ENCODE measurements at places on chromosomes 4 and X. TPM values are rescaled to one million over a fixed set of nuclear protein-coding genes. Genes with fewer than 3 reads are reported as not detected.

GRCh38 chr4:184826691-184827270 is 1.0 kb upstream of the ACSL1 start:
- H3K27me3 ChIP-seq: no peaks in the 10 kb centered on the region
- DNase-seq: no peak
- H3K27ac ChIP-seq: peak overlapping the region; percentile 94
- peak overlapping the region; percentile 60 for H3K4me3 ChIP-seq

DNA sequence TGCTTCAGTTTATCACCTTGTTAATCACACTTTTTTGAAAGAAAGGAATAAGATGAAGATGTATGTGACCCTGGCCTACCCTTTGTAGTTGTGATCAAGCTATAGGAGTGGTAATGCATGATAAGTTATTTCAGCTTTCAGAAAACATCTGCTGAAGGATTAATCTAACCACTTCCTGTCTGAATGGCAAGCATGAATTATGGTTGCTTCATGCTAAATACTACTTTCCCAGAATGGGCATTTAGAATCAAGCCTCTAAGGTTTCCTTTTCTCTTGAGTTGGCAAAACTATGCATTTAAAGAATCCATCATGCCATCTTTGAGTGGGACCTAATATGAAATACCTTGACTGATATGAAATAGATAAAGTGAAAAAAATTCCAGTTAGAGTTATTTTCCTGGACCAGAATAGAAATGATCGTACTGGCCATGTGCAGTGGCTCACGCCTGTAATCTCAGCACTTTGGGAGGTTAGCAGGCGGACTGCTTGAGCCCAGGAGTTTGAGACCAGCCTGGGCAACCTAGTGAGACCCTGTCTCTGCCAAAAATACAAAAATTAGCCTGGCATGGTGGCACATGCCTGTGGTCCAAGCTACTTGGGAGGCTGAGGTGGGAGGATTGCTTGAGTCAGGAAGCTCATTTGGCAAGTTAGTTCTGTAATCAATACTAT is 59.1 kb downstream of the ANXA3 start:
- H3K4me1 ChIP-seq: no peaks in the 10 kb centered on the region
- DNase-seq: no peak
- no peak overlapping the region for H3K27ac ChIP-seq
- H3K4me3 ChIP-seq: no peak overlapping the region
- H3K36me3 ChIP-seq: no peaks in the 10 kb centered on the region

- no peaks in the 10 kb centered on the region for H3K27me3 ChIP-seq
- no peak overlapping the region for H3K4me3 ChIP-seq
- no peak for DNase-seq
Measured at GRCh38 chr4:38832206-38832605, 24.4 kb downstream of the TLR6 start.

- no peaks in the 10 kb centered on the region for H3K36me3 ChIP-seq
- H3K4me1 ChIP-seq: peaks cover 5% of the 10 kb centered on the region
- H3K27ac ChIP-seq: no peak overlapping the region
Measured at GRCh38 chr4:26122690-26123089, 198.1 kb upstream of the RBPJ start.

DNA sequence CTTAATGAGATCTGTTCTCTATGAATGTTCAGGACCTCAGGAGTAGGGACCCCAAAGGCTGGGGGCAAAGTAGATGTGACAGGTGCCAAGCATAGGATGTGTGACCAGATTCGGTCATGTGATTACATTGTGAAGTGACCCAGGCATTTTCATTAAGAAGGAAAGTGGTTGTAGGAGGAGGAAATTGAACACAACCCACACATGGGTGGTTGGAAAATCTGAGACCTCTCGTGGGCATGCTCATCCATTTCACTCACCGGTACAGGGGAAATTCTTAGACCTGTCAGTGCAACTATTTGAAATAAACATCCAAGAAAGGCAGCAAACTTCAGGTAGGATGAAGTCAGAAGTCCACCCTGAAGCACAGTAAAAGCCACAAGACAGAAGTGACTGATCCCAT is 43.5 kb upstream of the CD99 start:
- no peaks in the 10 kb centered on the region for H3K36me3 ChIP-seq
- no peaks in the 10 kb centered on the region for H3K27me3 ChIP-seq
- no peak for DNase-seq
- H3K4me1 ChIP-seq: no peaks in the 10 kb centered on the region

- no peak overlapping the region for H3K4me3 ChIP-seq
- no peaks in the 10 kb centered on the region for H3K36me3 ChIP-seq
- no peak for DNase-seq
- no peaks in the 10 kb centered on the region for H3K27me3 ChIP-seq
- H3K4me1 ChIP-seq: no peaks in the 10 kb centered on the region
Measured at GRCh38 chr4:171538601-171539100, 274.6 kb upstream of the GALNTL6 start.

DNA sequence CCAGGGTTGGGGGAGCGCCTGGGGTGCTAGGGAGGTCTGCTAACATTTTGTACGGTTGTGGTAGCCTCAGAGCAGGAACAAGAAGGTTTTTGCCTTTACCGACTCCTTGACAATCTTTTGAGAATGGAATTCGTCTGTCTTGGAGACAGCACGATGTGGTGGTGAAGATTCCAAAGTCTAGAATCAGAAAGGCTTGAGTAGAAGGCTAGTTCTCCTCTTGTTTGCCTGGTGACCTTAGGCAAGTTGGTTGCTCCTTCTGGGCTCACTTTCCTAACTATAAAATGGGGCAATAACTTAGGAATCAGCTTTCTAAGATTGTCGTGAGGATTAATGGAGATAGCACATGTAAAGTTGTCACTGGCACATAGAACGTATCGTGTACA is 741 bp downstream of the FAM47E start:
- no peak overlapping the region for H3K27ac ChIP-seq
- no peaks in the 10 kb centered on the region for H3K27me3 ChIP-seq
- peak overlapping the region; percentile 52 for H3K4me3 ChIP-seq
- DNase-seq: no peak
- no peaks in the 10 kb centered on the region for H3K36me3 ChIP-seq

- H3K27ac ChIP-seq: no peak overlapping the region
- H3K36me3 ChIP-seq: no peaks in the 10 kb centered on the region
- no peak for DNase-seq
- no peak overlapping the region for H3K4me3 ChIP-seq
- no peaks in the 10 kb centered on the region for H3K4me1 ChIP-seq
Measured at GRCh38 chr4:11565899-11566298, 137.2 kb upstream of the HS3ST1 start.

GRCh38 chr4:48578132-48578968 is 88.3 kb downstream of the ZAR1 start:
- no peaks in the 10 kb centered on the region for H3K4me1 ChIP-seq
- H3K27me3 ChIP-seq: no peaks in the 10 kb centered on the region
- H3K27ac ChIP-seq: no peak overlapping the region
- no peak for DNase-seq
- H3K4me3 ChIP-seq: no peak overlapping the region

- H3K27me3 ChIP-seq: no peaks in the 10 kb centered on the region
- H3K4me3 ChIP-seq: no peak overlapping the region
- no peaks in the 10 kb centered on the region for H3K36me3 ChIP-seq
Measured at GRCh38 chrX:100089724-100090123, 320.3 kb downstream of the PCDH19 start.

DNA sequence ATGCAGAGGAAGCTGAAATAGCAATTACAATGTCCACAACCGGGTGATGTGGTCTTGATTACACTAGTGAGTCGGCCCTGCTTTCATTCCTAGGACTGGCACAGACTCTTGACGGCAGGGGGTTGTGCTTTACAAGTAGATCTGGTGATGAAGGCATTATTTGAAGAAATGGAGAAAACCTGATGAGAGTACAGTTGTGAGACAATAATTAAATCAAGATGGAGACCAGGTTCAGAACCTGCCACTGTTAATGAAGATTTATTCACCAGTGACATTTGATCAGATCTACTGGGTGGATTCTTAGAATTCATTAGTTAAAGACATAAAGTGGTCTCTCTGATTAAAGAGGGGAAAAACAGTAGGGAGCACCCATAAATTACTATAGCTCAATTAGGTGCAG is 747.2 kb downstream of the STPG2 start:
- H3K4me3 ChIP-seq: no peak overlapping the region
- H3K27me3 ChIP-seq: no peaks in the 10 kb centered on the region
- no peaks in the 10 kb centered on the region for H3K36me3 ChIP-seq
- H3K4me1 ChIP-seq: no peaks in the 10 kb centered on the region

- DNase-seq: no peak
- H3K27me3 ChIP-seq: no peaks in the 10 kb centered on the region
- no peaks in the 10 kb centered on the region for H3K4me1 ChIP-seq
Measured at GRCh38 chr4:75662626-75663025, 10.6 kb downstream of the G3BP2 start.

DNA sequence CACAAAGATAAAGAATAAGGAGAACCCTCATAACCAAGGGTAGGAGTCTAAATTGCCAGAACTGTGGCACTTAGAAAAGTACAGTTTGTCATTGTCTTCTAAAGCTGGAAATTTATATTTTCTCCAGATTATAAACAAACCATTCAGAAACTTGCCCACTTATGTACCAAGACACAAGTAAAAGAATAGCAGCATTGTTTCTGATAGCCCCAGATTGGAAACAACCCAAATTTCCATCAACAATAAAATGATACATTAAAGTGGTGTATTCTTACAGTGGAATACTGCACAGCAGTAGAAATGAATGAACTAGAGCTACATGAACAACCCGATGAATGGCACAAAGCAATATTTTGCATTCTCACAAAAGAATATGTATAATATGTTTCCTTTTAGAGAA is 63.1 kb upstream of the PDHA1 start:
- H3K4me3 ChIP-seq: no peak overlapping the region
- no peaks in the 10 kb centered on the region for H3K27me3 ChIP-seq
- H3K36me3 ChIP-seq: no peaks in the 10 kb centered on the region
- no peaks in the 10 kb centered on the region for H3K4me1 ChIP-seq
- no peak overlapping the region for H3K27ac ChIP-seq

- H3K4me3 ChIP-seq: no peak overlapping the region
- no peak for DNase-seq
- H3K27ac ChIP-seq: no peak overlapping the region
- peaks cover 12% of the 10 kb centered on the region for H3K4me1 ChIP-seq
- no peaks in the 10 kb centered on the region for H3K27me3 ChIP-seq
- no peaks in the 10 kb centered on the region for H3K36me3 ChIP-seq
Measured at GRCh38 chr4:139900964-139901376, 235.4 kb downstream of the MGST2 start.

GRCh38 chr4:143071351-143071750 is 113.4 kb upstream of the USP38 start:
- no peaks in the 10 kb centered on the region for H3K4me1 ChIP-seq
- DNase-seq: no peak
- H3K4me3 ChIP-seq: no peak overlapping the region
- H3K36me3 ChIP-seq: no peaks in the 10 kb centered on the region
- H3K27me3 ChIP-seq: no peaks in the 10 kb centered on the region
- H3K27ac ChIP-seq: no peak overlapping the region

GRCh38 chr4:186424745-186425144 is 130.6 kb downstream of the MTNR1A start:
- no peaks in the 10 kb centered on the region for H3K36me3 ChIP-seq
- no peak overlapping the region for H3K4me3 ChIP-seq
- no peak for DNase-seq
- no peak overlapping the region for H3K27ac ChIP-seq
- no peaks in the 10 kb centered on the region for H3K27me3 ChIP-seq
- H3K4me1 ChIP-seq: no peaks in the 10 kb centered on the region

- H3K27me3 ChIP-seq: no peaks in the 10 kb centered on the region
- H3K27ac ChIP-seq: no peak overlapping the region
- no peak for DNase-seq
- no peaks in the 10 kb centered on the region for H3K4me1 ChIP-seq
- no peak overlapping the region for H3K4me3 ChIP-seq
Measured at GRCh38 chr4:54041100-54041499, 23.3 kb downstream of the CHIC2 start.

GRCh38 chr4:113293043-113293560 is 243.6 kb downstream of the ANK2 start:
- no peaks in the 10 kb centered on the region for H3K27me3 ChIP-seq
- H3K4me3 ChIP-seq: no peak overlapping the region
- DNase-seq: no peak
- no peaks in the 10 kb centered on the region for H3K4me1 ChIP-seq
- H3K27ac ChIP-seq: no peak overlapping the region

DNA sequence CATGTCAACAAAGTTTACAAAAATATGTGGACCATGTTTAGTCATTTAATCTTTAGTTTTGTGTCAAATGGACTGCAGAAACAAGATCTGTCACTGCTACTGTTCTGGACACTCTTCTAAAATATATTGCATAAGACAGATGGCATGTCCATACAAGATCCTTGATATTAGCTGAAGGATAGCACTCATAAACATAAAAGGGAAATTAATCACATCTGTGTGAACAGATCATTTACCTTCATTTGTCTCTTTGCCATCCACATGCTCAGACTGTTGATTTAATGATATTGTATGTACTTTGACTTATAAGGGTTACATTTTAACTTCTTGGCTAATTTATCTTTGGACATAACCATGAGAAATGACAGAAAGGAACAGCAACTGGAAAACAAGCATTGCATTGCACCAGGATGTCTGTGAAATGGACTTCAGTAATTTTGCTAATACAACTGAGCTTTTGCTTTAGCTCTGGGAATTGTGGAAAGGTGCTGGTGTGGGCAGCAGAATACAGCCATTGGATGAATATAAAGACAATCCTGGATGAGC is at the start of gene UGT2B7:
Gene UGT2B7 (plus strand): TSS at position 364 of the 546 bp plus-strand sequence. CDS start 47 bp downstream, at position 411.
- H3K4me3 ChIP-seq: peak within 1 kb of the TSS; percentile 46
- no peaks in the 10 kb centered on the region for H3K27me3 ChIP-seq
- no peaks in the 10 kb centered on the region for H3K4me1 ChIP-seq

DNA sequence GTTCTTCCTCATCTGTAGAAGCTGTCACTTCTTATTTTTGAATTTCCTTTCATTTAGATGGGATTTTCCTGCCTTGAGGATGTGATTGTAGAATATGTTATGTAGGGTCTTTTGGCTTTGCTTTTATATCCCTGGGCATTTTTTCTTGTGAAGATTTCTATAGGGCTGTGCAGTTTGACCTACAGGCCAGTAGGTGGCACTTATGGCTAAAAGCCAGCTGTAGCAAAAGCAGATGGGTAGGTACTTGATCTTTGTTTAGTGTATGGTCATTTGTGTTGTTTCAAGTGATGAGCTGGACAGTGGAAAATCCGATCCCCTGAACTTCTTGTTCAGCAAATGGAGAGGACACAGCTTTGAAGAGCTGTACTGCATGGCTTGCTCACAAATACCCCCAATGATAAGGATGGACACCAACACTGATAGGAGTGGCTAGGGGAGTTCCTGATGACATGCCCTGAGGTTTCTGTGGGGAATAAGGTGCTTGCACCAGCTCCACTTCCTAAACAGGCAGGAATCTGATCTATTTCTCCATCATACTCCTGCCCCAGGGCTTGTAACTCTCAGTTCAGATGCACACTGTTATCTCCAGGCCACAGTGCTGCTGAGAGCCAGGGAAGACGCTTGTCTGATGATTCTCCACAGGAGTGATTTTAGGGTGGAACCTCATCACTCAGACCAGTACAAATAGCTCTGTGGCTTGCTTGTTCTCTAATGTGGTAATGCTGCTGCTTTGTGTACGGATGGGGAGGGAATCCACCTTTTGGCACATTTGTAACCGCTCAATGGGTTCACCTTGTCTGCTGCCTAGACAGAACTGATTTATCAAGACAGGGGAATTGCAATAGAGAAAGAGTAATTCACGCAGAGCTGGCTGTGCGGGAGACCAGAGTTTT is 417.1 kb upstream of the MAGEB16 start:
- DNase-seq: no peak
- no peak overlapping the region for H3K4me3 ChIP-seq
- H3K27me3 ChIP-seq: peaks cover 5% of the 10 kb centered on the region
- no peaks in the 10 kb centered on the region for H3K4me1 ChIP-seq
- no peaks in the 10 kb centered on the region for H3K36me3 ChIP-seq

The NOP14 gene
- 18.9 TPM for total RNA-seq

The ARHGEF9 gene
- total RNA-seq: 8.0 TPM

The CPE gene
- total RNA-seq: 4.6 TPM

The TRIM61 gene
- 0.35 TPM for total RNA-seq

Measured in right lobe of liver (tissue), 6 donors.